ENCODE measurements at places on chromosomes 1 and 21.

DNA sequence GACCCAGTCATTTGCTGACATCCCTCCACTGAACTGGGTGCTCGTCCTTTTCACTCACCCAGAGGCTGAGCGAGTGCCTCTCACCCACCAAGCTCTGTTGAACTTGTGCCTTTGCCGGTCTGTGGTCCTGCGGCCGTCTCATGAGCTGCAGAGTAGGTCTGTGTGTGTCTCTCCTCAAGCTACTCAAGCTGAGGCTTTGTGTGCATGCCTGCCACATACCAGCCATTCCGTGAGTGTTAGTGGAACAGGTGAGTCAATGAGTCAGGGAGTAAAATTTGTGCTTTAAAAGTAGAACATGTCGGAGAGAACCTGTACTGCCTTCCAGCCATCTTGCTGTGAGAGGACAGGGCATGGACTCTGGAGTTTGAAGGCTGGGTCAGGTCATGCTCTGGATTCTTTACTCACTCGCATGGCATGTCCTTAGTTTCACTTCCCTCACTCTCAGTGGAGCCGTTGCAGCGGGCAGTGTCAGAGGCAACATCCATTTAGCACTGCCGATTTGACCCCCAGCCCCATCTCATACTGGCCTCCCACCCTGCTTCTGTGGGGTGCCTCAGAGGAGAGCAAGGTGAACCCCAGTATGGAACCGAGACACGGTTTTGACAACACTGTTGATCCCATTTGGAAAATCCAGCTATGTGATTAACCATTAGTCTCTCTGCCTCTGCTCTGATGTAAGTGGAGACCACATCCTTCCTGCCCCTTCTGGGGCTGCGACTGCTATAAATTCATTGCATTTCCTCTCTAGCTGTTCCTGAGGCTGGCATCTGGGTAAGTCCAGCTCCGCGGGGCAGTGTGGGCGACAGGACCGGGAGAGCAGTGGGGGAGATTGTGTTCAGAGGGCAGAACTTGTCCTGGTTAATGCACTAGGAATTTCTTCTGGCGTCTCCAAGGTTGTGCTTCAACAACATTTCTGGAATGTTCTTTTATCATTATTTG, at the start of gene NLRP3:
Gene NLRP3, plus strand, starts transcription at position 751 of the 939 bp plus-strand sequence. CDS start 2,628 bp downstream, outside the sequence.
- no peak for DNase-seq

GRCh38 chr1:173489929-173490328, 12.8 kb downstream of the PRDX6 start:
- no peak for DNase-seq

DNA sequence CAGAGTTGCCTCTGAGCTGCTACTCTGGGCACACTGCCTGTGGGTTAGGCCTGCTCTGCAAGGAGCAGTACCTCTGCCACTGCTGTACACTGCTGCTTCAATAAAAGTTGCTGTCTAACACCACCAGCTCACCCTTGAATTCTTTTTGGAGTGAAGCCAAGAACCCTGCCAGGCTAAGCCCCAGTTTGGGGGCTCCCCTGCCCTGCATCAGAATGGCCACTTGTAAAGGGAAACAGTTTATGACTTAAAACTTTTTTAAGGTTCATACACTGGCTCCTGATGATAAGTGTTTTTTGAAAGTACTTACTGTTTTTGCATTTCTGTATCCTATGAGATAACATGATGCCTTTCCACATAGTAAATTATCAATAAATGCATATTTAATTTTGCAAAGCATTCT, 310.0 kb downstream of the LMO4 start:
- no peak for DNase-seq

- DNase-seq: peak; percentile 57
These were observed 9.8 kb upstream of the SFN start for GRCh38 chr1:26853156-26853555.

DNA sequence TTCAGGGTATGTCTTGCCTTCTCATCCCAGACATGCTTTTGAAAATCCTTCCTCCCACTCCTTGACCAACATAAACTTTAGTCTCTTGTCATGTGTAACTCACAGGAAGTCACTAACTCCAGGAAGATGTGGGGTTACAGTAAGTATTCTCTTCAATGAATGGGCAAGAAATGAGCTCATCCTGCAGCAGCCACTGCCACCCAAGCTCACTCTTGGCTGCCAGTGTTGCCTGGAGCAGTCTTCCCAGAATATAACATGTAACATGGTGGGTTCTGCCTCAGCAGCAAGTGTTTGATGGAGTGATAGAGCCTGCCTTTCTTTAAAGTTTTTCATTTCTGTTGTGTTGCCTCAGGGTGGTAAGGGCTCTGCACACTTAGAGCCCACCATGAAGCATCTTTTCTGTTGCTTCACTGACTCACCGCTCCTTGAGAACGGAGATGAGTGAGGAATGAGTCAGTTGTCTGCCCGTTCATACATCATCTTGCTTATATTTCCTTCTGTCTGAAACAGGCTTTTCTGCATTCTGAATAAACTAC, 187.0 kb downstream of the TPR start:
- no peak for DNase-seq

DNA sequence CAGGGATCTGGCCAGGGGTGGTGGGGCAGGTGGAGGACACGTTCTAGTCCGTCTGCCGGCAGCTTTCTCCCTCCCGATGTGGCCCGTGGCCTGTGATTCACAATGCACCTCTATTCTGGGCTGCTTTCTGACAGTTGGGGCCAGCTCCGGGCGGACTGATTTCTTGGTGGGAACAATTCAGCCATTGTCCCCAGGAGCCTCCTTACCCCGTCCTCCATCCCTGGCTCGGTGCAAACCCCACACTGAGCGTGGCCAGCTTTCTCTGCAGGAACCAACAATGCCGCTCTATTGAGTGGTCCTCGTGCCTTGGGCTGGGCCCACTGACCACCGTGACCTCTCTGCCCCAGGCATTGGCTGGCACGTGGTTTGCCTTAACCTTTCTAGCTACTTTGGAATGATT, 29.7 kb downstream of the PADI2 start:
- DNase-seq: no peak

DNA sequence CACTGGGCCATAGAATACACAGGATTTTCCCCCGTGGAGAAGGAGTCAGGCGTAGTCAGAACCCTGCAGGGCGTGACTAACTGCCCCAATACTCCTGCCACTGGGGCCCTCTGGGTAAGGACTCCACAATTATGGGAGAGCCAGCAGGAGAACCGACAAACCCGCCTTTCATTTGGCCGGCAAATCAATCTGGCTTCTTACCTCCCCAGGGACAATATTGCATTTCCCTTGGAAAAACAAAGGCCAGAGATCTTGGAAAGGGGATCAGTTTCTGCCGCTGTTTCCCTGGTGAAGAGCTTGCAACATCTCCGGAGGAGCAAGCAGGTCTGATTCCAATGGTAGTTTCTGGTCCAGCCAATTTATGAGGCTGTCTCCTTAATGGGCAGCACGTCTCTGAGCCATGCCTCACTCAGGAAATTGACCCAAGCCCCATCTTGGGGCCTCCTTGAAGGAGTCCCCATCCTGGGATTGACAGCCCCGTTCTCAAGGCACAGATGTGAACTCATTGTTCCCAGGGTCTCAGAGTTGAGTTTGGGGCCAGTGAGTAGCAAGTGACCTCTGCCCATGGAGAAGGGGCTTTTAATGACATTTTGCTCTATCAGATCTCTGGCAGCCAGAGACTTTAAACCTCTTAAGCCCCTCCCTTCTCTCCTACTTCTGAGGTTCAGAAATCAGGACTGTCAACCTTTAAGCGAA, 4.3 kb downstream of the TRABD2B start:
- no peak for DNase-seq

DNA sequence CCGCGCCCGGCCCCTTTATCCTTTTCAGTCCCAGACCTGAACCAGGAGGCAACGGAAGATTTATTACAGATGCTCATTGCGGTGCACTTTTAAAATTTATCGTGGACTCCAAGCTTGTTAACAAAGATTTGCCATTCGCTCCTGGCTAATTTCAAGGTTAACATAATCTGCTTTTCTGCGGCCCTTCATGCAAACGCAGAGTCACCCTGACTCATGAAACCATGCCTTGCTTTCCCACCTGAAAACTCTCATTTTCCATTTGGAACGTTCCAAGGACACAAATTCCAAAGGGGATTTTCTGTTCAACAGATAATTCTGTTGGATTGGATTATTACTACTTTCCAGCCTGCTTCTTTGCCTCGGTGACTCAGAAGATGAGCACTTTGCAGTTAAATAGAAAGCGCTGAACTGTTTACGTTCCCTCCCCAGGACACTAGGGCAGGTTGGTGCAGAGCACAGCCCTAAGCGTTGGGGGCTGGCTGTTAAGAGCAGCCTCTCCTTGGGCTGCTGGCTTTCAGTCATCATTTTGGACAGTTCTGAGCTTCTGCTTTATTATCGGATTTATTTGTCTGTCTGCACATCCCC, 51.1 kb downstream of the CD247 start:
- DNase-seq: no peak

DNA sequence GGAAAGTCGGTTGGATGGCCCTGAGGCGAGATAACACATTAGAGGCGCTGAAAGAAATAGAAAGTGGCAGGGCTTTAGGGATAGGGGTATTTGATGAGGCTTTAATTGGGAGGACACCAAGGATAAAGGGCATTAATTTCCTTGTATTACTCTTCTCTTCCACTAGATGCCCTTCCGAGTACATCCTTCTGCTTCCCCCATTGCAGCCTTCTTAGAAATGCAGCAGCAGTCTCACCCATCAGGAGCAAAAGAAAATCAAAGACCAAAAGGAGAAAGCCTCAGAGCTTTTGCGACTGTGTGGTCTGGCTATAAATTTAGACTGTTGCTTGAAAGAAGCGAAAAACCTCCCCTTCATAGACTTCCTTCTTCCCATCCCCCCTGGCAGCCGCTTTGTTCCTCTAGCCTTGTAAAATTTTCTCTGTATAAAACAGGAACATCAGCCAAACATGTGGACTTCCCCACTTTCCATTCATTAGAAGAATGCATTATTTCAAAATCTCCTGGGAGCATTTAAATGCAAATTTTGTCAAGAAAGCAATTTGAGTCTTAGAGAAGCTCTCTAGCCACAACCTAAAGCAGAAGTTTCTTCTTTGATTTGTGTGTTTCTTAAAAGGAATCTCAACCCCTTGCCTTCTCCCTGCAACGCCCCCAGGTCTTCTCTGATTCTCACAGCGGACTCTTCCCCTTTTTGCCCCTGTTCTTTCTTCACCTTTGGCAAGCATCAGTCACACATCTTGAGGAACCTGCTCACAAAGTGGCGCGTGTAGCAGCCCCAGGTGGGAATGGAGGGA, 76.6 kb downstream of the NDUFS5 start:
- DNase-seq: peak; percentile 91

GRCh38 chr1:235004840-235005391, 123.7 kb downstream of the TOMM20 start:
- no peak for DNase-seq

GRCh38 chr1:9604836-9605235, 16.1 kb downstream of the TMEM201 start:
- no peak for DNase-seq

DNA sequence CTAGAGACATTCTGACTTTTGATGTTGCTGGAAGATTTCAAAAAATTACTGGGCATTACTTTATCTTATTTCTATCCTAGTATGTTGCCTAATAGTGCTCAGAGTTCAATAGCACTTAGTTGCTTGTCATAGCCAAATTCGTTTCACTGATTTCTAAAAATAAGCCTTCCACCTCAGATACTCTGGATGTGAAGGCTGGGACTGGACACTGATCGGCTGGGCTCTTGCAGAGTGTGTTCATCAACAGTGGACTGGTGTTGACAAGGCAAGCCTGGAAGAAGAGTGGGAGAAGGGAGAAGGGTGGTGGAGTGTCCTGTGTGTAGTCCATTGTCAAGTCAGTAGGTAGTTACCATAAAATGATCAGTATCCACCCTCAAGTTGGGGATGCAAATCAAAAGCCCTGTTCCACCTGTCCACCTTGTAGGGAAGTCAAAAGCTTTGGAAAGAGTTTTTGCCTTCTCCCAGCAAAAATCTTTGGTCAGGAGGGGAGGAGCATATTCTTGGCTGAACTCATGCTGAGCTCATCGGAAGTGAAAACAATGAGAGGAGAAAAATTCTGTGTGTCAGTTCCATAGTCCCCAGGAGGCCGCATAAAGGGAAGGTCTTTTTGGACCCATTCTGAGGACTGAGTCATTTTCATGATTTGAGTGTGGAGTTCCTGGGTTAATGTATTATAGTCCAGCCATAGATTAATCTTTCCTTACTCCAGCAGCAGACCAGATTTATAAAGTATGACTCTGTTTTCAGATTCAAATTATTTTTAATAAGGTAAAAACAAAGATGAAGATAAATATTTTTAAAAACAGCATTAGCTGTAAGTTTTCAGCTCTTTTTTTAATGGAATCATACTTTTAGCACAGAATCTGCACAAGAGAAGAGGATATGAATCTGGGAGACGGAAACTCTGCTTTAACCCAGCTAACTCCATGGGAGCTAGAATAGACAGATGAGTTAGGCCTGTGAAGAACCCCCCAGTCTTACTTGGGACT, 99.5 kb upstream of the BMP8A start:
- DNase-seq: no peak

DNA sequence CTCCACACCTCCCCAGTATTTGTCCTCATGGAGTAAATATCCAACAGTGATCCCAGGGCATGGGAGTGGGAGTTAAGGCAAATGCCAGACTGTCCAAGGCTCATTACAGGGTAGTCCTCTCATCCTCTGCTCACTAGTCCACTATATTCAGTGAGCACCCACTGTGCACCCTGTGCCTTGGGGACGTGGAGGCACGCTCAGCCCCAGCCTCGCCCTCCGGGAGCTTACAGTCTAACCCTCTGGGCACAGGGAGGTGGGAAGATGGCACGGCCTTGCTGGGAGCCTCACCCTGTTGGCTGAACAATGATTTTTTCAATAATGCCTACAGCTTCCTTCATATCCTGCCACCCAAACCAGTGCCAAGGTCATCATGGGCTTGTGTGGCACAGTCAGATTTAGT, 2.8 kb downstream of the HES2 start:
- no peak for DNase-seq

DNA sequence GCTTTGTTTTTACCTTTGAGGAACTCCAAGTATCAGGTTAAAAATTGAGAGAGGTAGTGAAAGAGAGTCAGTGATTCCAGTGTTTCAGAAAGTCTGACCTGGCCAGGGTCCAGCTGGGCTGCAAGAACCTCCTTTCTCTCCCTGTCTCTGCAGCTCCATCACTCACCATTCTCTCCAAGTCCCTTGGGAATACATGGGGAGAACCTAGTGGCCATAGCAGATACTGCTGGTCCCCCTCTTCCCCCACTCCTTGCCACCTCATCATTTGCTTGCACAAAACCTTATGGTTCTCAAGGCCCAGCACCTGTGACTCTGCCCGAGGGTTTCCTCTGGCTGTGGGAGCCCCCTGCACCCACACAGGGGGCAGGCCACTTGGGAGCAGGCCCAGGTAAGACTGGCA, 279.5 kb downstream of the KIF26B start:
- no peak for DNase-seq

GRCh38 chr1:222820171-222820712, 5.4 kb downstream of the DISP1 start:
- no peak for DNase-seq

- DNase-seq: no peak
These were observed 44.9 kb upstream of the USP24 start for GRCh38 chr1:55259911-55260609.

DNA sequence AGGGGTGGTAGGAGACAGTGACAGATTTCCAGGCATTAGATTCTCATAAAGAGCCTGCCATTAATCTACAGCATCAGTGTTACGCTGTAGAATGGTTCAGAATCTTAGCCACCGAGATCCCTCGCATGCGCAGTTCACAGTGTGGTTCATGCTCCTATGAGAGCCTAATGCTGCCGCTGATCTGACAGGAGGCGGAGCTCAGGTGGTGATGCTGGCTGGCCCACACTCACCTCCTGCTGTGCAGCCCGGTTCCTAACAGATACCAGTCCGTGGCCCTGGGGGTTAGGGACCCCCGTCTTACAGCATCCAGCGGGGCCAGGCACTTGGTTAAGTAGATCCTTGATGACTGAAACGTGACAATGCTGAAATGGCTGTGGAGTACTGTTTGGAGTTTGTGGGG, 163.6 kb upstream of the C1orf21 start:
- DNase-seq: no peak

GRCh38 chr1:14027099-14027498, 327.1 kb downstream of the PRDM2 start:
- DNase-seq: peak; percentile 21
